ENCODE measurements at places on chromosomes 4 and X. TPM values are rescaled to one million over a fixed set of nuclear protein-coding genes. Genes with fewer than 3 reads are reported as not detected.
A peak's percentile ranks its signal among the peaks of the same experiment; 100 is the strongest.

DNA sequence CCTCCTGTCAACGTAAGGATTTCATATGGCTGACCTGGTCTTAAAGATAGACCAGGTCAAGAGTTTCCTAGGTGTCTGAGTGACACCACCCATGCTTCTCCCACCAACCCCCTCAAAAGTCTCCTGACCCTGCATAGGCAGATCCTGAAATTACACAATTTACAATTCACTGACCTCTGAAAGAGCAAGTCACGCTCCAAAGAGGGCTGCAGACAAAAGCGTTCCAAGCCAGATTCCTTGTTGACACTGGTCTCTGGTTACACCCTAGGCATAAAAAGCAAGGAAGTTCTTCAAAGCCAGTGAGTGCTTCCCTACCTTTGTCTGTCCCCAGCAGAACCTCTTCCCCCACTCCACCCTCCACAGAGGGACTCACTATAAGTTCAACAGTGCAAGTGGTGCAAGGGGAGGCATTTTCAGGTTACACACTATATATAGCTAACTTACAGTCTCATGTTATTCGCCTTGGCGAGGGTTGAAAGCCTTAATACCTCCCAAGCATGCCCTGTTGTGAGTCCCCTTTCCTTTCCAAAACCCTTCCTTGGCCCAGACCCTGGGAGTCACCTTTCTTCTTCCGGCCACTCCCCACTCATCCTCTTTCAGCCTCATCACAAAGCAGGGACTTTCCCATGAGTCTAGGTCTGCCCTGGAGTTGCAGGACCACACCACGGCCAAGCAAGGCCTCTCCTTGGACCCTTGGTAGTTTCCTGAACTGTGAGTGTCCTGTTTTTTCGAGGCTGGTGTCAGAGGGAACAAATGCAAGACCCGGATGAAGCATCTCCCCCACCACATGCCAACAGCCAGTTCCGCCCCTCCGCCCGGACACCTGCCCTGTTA, 58.0 kb upstream of the KLF3 start:
- DNase-seq: no peak

DNA sequence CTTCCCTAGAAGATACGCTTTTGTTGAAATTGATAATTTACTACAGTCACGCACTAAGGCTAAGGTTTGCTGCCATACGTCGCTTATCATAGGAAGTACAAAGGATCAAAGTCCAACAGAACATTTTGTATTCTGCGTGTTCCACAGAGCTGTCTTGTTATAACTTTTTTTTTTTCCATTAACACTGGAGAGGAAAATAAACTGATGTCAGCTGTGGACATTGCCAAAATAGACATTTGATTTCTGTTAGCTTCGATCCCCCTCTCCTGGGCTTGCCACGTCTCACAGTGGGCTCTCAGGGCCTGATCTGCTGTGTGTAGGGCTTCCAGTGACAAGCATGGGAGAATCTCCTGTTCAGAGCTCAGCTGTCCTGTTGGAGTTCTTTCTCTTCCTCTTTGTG, 93.3 kb downstream of the SPATA18 start:
- no peak for DNase-seq

DNA sequence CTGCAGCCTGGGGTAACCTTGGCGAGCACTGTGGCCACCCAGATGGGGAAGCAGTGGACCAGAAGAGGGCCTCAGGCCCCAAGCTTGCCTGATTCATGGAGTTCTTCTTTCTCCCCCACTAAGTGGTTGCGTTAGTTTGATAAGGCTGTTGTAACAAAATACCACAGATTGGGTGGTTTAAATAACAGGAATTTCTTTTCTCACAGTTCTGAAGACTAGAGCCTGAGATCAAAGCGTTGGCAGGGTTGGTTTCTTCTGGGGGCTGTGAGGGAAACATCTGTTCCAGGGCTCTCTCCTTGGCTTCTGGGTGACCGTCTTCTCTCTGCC, 105.7 kb upstream of the GATB start:
- DNase-seq: no peak

- no peak for DNase-seq
Measured at GRCh38 chr4:134243742-134244713, 42.4 kb upstream of the PABPC4L start.

DNA sequence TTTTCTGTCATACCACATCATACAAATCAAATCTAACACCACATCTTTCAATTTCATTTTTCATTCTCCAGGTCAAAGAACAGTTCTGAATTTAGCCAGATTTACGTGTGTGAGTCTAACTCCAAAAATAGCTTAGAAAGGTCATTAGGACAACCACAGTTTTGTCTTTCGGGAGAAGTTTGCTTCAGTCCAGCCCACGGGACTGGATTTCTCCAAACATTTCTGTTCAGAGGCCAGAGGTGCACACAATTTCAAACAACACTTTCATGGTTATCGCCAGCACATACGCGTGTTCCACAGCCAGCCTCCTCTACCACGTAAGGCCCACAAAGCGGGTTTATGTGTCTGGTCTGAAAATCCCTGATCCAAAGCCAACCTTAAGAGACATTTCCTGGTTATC, 65.9 kb downstream of the VEGFC start:
- no peak for DNase-seq

- no peak for DNase-seq
Measured at GRCh38 chr4:186161138-186161537, 30.2 kb upstream of the CYP4V2 start.

- no peak for DNase-seq
Measured at GRCh38 chr4:79598801-79599200, 190.8 kb upstream of the GK2 start.

DNA sequence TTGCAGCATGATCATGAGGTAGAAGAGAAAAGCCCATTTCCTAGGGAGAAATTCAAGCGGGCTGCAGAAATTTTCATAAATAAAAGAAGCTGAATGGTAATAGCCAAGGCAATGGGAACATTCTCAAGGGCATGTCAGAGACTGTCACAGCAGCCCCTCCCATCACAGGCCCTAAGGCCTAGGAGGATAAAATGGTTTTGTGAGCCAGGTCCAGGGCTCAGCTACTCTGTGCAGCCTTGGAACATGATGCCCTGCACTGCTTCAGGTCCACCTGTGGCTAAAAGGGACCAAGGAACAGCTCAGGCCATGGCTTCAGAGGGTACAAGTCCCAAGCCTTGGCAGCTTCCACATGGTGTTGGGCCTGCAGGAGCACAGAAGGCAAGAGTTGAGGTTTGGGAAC, 93.3 kb downstream of the DACH2 start:
- DNase-seq: no peak

DNA sequence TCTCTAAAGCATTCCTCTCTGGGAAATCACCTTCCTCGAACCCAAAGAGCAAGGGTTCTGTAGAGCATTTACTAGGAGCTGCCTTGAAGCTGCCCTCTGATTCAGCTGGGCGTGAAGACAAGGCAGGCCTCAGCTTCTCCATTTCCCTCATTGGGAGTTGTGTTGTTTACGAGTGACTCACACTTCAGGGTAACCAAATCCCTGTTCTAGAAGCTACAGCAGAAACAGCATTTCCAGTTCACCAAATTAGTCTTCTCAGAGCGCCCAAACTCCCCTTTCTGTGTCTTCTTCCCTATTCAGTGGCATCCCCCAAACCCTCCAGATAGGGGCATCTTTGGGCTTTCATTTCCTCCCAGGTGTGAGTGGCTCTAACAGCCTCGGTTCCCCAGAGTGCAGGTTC, 863 bp upstream of the XPNPEP2 start:
- DNase-seq: no peak

DNA sequence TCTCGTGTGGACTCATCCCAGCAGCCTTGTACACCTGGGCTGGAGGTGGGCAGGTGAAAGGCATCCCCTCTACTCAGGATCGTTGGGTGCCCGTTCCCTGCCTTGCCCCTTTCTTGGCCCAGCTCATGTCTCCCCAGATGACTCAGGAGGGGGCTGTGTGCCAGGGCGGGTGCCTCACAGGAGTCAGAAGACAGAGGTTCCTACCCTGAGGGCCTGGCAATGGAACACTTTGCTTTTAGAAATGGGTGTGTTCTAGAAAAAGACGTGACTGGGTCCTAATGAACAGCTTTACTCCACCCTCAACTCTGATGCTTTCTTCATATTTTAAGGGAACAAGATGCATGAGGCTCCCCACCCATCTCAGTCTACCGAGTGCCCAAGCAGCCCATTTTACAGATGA, 22.5 kb upstream of the TRIM2 start:
- DNase-seq: peak; percentile 42

DNA sequence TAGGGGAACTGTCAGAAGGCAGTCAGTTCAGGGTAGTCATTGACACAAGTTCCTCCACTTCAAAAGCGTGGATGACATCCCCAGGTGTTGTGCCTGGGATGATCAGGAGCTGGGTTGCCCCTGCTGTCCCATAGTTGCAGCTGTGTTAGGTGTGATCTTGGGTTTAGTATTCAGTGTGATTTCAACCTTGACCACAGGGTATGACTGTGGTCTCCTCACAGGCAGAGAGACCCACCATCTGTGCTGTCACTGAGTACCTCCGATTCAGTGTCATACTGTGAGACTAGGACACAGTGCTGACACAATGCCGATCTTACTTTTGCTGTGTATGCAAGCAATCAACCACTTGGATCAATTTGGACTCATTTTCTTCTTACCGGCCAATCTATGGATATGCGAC, 25.2 kb downstream of the FOXR2 start:
- no peak for DNase-seq

GRCh38 chrX:77960567-77960966, 8.9 kb downstream of the PGAM4 start:
- DNase-seq: no peak

GRCh38 chr4:3445111-3445820, 3.5 kb downstream of the HGFAC start:
- DNase-seq: no peak

DNA sequence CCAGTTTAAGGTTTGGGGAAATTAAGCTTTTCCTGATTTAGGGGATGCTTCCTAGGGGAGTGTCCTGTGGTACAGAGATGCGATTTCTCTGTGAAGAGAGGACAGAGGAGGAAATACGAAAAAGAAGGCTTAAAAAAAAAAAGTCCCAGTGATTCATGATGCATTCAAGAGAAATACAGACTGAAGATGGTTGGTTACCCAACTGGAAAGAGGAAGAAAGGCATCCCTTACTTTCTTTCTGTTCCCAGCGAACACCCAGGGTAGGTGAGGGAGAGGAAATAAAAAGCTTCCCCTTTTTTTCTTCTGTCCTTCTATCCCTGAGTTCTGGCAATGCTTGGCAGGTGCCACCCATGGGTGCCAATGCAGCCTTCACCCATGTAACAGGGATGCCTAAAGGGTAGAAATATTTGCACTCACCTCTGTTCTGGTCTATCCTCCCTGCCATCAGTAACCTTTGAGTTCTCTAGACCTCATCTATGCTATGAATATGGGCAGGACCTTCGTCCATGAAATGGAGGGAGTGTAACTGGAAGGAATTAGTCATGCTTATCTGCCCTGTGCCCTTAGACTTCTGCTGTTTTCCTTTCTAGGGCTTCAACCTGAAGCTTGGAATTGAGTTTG, 230.1 kb upstream of the GALNTL6 start:
- DNase-seq: no peak

GRCh38 chrX:143754183-143754582, 33.6 kb upstream of the SPANXN2 start:
- no peak for DNase-seq

- DNase-seq: no peak
Measured at GRCh38 chrX:135185795-135186443, 14.7 kb upstream of the CT55 start.

GRCh38 chrX:135981010-135981409, 4.2 kb upstream of the SLC9A6 start:
- no peak for DNase-seq

DNA sequence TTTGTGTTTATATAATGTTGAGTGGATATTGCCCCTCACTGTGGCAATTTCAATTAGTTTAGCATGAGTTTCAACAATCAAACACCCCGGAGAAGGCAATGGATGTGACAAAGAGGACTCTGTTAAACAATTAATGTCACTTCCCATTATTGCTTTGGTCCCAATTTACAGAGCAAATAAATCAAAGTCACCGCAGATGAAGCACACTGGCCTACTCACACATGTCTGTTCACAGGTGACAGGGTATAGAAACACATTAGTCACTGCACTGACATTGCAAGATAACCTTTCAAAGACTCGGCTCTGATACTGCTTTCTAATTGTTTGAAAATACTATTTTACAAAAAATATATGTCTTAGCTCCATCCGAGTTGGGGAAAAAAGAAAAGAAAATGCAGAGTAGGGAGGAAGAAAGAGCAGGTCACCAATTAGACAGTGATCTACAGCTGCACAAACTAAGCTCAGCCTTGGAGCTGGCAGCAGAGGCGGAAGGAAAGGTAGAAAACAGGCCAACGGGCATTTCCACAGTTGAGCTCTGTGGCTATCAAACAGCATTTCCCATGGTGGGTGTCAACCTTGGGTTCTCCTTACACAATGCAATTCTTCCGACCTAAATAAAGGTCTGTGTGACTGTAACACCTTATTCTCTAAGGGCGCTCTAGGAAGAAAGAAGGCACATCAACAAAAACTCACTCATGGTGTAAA, 53.9 kb downstream of the PPARGC1A start:
- no peak for DNase-seq

DNA sequence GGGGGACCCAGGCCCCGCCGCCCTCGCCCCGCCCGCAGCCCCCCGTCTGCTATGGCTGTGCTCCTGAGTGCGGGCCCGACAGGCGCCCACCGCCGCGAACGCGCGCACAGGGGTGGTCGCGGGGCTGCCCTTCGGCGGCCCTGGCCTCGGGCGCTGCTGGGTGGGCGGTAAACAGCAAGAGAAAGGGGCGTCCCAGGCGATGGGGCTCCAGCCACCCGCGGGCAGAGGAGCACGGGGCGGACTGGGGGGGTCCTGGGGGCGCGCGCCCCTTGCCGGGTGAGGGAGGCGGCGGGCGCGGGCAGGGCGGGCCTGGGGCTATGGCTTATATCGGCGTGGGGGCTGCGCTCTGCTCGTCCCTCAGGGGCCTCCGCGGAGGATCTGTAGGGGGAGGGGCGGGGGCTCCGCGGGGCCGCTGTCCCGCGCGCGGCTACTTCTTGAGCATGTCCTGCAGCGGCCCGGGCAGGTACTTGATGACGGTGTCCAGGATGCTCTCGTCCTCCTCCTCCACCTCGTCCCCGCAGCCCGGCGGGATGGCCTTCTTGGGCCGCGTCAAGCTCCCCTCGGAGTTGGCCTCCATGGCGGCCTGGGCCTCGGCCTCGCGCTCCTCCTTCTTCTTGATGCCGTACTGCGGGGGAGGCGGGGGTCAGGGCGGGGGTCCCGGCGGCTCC, 39.7 kb downstream of the CPLX1 start:
- no peak for DNase-seq

DNA sequence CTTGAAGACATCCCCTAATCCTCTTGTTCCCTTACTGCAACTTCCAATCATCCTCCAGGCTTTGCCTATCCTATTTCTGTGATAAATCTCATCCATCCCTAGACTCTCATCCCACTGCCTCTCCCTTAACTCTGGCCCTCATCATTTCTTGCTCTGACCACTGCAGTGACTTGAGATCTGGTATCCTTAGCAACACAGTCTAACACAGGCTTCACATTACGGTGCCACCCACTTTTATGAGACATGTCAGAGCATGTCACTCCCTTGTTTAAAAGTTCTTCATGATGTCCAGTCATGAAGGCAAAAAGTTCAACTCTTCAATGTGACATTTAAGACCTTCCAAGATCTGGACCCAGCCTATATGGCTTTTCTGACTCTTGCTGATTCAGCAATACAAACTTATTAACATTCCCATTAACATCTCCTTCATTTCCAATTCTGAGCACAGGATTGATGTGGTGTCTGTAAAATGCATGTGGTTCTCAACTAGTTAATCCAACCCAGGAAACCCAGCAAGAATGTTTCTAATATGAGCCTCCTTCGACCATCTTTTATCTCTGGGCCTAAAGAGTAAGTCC, 64.0 kb downstream of the OR13H1 start:
- no peak for DNase-seq

Gene CNOT6L
- total RNA-seq: 13.1 TPM

Gene SPIN2A
- 0.53 TPM for total RNA-seq

Gene BMX
- total RNA-seq: 1.3 TPM

Gene SPACA5
- not detected for total RNA-seq

Gene SPATA4
- total RNA-seq: not detected

Gene BTC
- 6.9 TPM for total RNA-seq

Gene HDAC6
- total RNA-seq: 157 TPM

Data from ascending aorta (tissue), 2 donors.